ENCODE measurements at places on chromosomes 12 and 14.

DNA sequence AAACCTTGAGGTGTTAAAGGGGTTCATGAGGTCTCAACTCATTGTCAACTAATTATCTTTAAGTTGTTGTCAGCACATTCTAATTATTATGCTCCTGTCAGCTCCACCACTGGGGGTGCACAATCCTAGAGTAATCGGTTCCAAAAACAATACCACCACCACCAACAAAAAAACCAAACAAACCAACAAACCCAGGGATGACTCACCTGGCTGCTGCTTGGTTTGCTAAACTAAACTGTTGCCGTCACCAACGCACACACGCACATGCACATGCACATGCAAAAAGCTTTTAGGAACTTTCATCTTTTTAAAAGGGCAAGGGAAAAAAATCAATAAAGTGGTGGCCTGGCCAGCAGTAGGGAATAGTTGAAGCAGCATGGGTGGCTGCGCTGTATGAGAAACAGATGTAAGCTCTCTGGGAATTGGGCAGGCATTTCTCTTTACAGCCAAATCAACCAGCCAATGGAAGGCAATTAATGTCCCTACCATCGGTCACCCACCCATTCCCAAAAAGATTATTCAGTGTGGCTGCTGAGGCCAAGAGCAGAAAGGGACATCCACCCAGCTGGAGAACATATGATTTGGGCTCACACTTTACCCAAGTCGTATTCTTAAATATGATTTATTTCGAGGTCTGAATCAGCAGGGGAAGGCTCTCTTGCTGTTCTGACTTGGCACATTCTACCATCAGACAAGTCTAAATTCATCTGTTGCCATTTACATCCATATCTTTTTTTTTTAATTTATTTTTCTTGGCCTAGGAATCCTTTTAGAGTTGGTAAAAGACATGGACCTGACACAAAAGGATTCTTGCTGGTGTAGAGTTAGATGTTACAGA, 20.0 kb downstream of the TMEM30B start:
- no peak for DNase-seq

- DNase-seq, result no peak
Observed at GRCh38 chr14:22570132-22570949, 18.7 kb downstream of the DAD1 start.

DNA sequence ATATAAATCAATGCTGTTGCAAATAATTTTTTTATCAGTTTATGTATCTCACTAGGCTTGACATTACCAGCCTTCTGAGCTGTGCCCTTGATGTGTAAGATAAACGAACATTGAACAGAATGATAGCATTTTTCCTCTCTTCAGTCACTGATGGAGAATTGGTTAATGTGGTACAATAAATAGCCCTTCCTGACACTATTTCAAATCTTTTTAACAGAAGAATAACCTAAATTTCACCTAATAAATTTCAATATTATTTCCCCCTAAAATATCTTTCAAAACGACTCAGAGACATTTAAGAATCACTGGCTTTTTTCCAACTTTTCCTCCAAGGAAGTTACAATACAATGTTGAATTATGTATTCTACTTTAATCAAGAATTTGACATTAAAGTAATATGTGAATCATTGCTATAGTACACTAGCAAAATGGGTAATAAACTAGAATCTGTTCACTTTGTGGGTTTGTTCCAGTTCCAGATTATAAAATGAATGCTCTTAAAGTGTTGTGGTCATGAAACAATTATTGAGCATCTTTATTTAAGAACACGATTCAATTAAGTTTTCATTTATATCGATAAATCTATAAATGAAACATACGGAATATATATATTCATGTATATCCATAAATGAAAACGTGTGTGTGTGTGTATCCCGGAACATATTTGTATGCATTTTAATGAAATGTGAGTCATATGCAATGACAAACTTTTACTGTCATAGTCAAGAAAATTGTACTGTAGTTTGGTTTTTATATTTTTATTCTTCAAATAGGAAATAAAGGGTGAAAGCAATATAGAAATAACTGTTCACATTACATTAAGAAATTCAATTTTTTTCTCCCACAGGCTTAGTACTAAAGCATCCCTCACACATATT, 2.5 kb upstream of the ATP2B1 start:
- no peak for DNase-seq

GRCh38 chr14:93943052-93943451, 15.9 kb downstream of the FAM181A start:
- no peak for DNase-seq

DNA sequence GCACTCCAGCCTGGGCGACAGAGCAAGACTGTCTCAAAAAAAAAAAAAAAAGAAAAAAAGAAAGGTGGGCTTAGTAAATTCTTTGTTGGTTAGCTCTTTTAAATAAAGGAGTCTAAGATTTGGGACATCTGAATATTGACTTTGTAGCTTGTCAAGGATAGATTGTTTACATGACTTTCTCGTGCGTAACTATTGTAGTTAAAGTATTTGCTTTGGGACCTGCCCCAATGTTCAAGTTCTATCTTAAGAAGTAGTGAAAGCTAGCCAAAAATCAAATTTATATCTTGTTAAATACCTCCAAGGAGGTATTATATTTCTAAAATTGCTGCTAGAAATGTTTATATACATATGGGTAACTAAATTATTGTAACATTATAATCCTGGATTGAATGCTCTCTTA, 32.4 kb downstream of the PTPN21 start:
- DNase-seq, result no peak

DNA sequence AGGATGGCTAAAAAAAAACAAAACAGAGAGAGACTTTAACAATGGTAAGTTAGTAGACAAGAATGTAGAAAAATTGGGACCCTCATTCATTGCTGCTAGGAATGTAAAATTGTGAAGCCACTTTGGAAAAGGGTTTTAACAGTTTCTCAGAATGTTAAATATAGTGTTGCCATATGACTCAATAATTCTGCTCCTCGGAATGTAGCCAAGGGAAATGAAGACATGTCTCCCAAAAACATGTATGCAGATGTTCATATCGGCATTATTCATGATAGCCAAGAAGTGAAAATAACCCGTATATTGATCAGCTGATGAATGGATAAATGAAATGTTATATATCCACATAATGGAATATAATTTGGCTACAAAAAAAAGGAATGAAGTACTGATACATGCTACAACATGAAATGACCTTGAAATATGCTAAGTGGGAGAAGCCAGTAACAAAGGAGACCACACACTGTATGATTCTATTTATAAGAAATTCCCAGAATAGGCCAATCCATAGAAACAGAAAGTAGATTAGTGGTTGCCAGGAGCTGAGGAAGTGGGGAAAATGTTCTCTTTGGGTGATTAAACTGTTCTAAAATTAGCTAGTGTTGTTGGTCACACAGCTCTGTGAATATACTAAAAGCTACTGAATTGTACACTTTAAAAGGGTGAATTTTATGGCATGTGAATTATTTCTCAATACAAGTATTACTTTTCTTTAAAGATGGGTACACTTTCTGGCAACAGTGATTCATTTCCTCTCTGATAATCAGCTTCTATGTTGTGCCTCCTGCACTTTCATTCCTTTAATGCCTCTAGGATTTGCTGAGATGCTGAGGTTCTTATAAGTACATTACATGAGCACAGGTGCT, 132.5 kb downstream of the DAAM1 start:
- no peak for DNase-seq

- DNase-seq, result no peak
Observed at GRCh38 chr12:4417936-4418335, 27.7 kb downstream of the FGF6 start.

DNA sequence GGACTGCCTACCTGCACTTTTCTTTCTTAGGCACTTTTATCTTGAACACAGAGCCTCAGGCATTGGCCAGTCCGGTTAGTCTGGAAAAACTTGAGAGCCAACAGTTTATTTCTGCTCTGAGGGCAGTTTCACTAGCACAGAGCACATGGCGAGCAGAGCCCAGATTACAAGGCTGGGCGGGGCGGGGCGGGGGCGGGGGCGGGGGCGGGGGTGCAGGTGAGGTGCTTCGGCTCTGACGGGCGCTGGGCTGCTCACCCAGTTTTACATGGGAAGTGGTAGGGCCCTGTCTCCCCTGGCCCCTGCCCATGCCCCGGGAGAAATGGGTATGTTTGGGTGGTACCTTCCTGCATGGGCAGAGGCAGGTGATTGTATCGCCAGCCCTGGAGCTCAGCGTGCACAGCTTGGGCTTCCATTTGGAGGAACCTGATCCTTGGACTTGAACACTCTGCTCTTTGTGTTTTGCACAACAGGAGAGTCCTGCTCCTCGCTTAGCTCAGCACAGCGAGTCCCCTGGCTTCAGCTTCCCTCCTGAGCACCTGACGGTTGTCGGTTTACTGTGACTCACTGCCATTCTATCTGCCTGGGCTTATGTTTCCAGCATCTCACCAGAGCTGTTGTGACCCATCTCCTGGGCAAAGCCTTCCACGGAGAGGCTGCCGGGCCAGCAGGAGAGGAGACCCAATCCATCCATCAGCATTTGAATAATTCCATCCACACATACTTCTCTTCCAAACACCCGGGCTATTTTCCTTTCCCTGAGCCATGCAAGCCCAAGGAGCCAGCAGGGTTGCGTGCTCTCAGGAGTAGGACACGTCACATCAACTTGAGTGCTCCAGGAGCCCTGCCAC, 108.5 kb downstream of the ARF6 start:
- no peak for DNase-seq

GRCh38 chr14:88831284-88831683, 6.8 kb downstream of the TTC8 start:
- DNase-seq, result peak; percentile 1

DNA sequence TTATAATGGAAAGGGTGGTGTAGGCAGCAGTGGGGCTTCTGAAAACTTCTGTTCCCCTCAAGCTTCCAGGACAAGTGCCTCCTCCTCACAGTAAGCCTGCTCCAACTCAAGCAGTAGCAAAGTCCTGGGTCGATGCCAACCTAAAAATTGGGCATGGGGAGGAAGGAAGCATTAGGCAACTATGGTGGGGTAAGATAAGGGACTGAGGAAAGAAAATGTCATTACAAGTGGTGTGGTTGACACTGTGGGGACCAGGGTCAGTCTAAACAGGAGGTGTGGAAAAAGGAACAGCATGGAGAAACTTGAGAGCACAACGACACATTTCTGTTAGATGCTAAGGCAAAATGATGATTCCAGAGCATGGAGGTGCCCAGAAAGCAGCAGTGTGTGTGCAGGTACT, 34.9 kb downstream of the WIF1 start:
- no peak for DNase-seq

GRCh38 chr14:76194327-76194726, 42.6 kb downstream of the GPATCH2L start:
- no peak for DNase-seq

- DNase-seq, result no peak
Observed at GRCh38 chr14:72476657-72477499, 417.0 kb downstream of the DPF3 start.

GRCh38 chr12:64836856-64837255, 12.4 kb downstream of the TBC1D30 start:
- no peak for DNase-seq

DNA sequence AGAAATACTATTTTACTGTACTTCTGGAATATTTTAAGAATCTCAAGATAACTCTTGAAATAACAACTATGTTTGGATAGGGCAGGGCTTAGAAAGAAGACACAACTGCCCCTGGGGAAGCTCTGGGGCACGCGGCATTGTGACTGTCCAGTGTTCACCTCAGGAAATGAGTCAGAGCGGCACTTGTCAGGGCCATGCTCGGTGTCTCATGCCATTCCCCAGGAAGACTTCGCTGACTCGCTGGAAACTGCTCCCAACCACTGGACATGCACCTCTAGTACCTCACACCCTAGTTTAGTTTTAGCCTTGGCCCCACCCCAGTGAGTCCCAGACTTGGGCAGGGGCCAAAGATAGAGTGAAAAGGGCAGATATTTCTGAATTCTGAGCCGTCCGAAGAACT, 192.0 kb downstream of the TTC7B start:
- DNase-seq, result no peak

GRCh38 chr12:114400925-114401324, 5.0 kb downstream of the TBX5 start:
- DNase-seq, result no peak

DNA sequence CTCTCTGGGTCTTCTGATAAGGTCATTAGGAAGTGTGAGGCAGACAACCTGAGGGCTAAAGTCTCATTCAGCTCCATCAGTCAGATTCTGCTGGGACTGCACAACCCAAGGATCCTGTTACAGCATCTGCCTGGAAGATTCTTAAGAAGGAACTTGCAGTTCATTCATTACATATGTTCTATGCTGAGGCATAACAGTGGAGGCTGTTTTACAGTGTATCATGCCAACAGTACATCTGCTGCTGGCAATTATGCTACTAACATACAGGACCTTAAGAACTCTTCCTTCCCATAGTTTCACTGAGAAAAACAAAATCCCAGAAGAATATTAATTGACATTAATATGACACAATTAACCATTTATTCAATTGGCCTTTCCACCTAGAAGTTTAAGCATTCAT, 968.6 kb downstream of the DIO2 start:
- DNase-seq, result no peak

- DNase-seq, result no peak
Observed at GRCh38 chr12:4307593-4308333, 13.2 kb upstream of the TIGAR start.

GRCh38 chr12:130335517-130336392, 1.9 kb upstream of the PIWIL1 start:
- DNase-seq, result no peak

- DNase-seq, result no peak
Observed at GRCh38 chr12:130705178-130705822, 10.8 kb downstream of the RIMBP2 start.

- no peak for DNase-seq
Observed at GRCh38 chr14:100297320-100298300, 8.6 kb downstream of the SLC25A29 start.

GRCh38 chr12:116734156-116734768, 3.6 kb downstream of the SPRING1 start:
- DNase-seq, result no peak

- no peak for DNase-seq
Observed at GRCh38 chr14:99729991-99730875, 46.1 kb downstream of the CYP46A1 start.

DNA sequence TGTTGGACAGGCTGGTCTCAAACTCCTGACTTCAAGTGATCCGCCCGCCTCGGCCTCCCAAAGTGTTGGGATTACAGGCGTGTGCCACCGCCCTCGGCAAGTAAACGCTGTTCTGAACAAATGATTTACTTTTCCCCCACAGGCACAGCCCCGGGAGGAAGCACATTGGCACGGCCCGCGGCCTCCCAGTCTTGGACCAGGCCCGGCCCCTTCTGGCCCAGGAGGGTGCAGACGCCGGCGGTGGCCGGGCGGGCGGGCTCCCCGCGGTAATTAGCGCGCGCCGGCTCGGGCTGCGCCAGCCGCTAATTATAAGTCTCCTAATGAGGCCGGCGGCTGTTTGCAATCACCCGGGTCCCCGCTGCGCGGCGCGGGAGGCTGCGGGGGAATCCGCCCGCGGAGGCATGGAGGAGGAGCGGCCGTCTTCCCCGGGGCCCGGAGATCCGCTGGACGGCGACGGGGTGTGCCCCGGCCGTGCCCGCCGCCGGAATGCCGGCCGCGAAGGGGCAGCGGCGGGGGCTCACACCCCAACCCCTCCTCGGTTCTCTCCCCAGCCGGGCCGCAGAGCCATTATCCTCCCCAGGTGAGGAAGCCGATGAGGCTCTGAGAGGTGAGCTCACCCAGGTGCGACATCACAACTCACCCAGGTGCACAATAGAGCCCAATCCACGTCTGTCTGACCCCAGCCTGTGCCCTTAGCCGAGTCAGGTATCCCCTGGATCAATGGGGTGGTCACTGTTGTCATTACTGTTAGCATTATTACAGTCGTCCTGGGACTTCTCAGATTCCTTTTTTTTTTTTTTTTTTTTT, 3.3 kb upstream of the POP5 start:
- no peak for DNase-seq
